Tibial artery (tissue), 4 donors: ENCODE measurements at places on chromosomes 3 and 15.

DNA sequence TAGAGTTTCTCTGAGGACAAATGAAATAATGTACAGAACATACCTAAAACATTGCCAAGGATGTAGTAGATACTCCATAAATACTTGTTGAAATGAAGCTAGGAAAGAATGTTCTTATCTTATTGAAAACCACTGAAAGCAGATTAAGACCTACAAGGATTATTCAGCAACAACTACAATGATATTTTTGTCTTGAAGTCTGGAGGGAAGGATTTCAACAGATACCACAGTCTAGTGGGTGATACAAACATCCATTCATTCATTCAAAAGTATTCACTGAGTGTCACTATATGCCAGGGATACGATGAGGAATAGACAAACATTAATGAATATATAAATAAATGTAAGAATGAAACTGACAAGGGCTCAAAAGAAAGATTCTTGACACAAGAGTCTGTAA, 74.7 kb upstream of the THBS1 start:
- DNase-seq, result no peak

DNA sequence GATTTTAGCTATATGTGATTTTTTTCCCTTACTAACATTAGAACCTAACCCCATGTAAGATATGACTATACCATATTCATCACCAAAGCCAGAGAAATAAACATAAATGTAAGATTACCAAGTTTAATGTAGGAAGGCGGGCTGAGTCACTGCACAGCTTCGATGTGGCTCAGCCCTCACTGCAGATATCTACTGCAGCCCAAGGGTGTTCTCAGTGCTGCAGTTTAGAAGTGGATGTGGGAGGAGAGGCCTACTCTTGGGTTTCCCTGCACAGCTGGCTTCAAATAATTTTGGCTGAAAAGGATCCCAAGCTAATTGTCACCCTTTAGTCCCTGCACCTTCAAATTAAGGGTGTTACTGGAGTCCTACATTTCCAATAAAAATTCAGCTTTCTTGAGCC, 9.3 kb downstream of the ARPP19 start:
- DNase-seq, result no peak

DNA sequence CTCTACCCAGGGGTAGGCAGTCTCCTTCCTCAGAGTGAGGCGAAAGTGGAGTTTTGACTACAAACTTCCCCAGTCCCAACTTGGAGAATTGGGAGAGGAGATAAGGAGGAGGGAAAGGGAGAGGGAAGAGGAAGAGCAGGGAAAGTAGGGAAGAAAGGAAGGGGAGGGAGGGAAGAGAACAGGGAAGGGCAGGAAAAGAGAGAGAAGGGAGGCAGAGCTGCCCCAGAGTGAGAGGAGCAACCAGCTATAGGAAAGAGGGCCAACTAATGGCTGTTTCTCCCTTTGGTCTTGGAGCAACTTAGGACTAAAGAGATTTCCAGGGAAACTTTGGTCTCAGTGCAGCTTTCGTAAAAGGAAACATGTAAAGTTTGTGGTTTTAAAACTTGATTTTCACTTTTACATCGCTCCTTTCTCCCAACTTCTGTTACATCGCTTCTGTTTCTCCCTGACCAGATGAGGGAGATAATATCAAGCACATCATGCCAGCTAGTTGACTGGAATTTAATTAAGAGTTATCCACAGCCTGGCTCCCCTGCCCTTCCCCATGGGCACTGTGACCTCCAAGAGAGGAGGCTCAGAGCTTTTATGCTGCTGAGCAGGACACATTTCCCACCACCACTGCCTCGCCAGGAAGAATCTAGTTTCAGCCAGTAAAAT, 1.4 kb downstream of the CA12 start:
- no peak for DNase-seq

- DNase-seq, result no peak
Observed at GRCh38 chr3:170867143-170867937, 2.7 kb downstream of the RPL22L1 start.

DNA sequence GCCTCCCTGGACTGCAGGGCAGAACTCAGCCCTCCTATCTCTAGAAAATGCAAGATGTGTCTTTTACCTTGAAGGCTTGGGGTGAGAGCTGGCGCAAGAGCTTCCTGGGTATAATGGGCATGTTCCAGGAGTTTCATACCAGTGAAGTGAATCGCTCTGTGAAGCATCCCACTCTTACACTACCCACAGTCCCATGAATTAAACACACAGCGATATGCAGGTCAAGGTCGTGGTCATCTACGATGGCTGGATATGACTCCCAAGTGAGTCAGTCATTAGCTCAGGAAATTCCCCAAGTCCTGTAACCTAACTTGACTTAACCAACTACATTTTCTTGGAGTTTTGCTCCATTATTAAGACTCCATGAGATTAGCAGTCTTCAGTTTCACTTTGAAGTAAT, 439.7 kb downstream of the NTRK3 start:
- DNase-seq, result no peak

GRCh38 chr3:70775257-70775656, 462.8 kb upstream of the MDFIC2 start:
- no peak for DNase-seq

DNA sequence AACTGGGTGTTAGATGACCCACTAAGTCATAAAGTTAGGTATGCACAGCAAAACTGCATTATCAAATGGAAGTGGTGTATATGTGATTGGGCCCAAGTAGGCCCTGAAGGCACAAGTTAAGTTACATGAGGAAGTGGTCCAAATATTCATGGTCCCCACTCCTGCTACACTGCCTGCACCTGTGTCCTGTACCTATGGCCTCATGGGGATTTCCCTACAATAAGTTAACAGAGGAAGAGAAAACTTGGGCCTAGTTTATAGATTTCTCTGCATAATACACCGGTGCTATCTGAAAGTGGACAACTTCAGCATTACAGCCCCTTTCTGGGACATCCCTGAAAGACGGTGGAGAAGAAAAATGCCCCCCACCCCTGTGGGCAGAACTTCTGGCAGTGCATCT, 41.5 kb downstream of the STRIT1 start:
- DNase-seq, result no peak

DNA sequence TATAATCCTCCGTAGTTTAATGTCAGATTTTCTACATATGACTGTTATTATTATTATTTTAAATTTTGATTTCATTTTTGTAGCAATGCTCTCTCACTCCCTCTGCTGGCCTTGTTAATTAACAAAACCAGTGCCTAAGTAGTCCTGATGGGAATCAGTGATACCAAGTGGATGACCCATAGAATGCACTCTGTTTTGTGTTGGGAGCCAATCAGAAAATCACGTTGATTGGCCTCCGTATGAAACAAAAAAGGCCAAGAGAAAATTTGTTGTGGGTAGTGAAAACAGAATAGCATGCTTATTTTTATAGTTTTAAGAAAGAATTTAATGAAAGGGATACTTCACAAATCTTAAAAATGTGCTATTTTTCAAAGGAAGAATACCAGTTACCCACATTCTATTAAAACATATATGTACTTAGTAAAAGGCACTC, 34.4 kb upstream of the MEIS2 start:
- DNase-seq, result no peak

DNA sequence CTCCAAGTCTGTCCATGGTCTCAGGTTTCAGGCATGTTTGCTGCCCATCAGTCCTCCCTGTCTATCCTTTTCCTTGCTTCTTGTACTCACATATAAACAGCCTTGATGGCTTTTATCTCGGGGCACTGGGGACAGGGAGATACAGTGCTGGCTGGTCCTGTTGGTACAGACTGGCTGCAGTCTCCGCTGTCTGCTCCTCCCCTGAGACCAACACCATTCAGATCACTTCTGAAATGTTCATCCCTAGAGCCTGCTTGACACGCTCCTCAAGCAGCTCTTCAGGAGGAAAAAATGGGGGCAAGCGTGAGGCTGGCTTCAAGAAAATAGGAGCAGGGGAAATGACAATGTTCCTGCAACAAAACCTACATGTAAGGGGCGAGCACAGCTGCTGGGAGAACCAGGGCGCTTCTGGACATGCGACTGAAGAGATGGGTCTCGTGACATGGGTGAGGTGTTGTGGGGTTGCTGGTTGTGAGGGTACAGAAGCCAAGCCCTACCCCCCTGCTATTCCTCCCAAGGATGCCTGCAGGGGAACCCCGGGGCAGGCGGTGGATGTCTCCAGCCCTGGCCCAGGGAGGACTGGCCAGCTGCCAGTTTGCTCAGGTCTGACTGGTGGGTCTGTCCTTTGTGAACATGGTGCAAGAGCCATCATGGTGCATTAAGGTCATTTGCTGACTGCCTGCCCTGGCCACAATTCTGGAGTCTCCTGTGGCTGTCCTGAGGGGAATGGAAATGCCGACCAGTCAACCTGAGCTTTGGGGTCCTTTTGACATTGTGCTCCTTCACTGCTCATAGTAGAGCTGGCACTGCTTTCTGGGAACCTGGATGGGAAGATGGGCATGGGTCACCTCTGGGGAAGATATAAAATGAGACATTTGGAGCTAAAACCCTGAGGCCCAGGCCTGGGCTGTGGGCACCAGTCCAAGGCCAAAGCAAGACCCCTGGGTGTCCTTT, 40.1 kb downstream of the KY start:
- DNase-seq, result no peak

- DNase-seq, result no peak
Observed at GRCh38 chr3:46380471-46381221, 9.9 kb downstream of the CCR5 start.

GRCh38 chr3:72627271-72627670, 221.0 kb downstream of the SHQ1 start:
- DNase-seq, result no peak

GRCh38 chr15:51192521-51193280, 98.0 kb upstream of the TNFAIP8L3 start:
- DNase-seq, result peak; percentile 95

GRCh38 chr3:147354623-147355022, 51.7 kb downstream of the ZIC4 start:
- no peak for DNase-seq

DNA sequence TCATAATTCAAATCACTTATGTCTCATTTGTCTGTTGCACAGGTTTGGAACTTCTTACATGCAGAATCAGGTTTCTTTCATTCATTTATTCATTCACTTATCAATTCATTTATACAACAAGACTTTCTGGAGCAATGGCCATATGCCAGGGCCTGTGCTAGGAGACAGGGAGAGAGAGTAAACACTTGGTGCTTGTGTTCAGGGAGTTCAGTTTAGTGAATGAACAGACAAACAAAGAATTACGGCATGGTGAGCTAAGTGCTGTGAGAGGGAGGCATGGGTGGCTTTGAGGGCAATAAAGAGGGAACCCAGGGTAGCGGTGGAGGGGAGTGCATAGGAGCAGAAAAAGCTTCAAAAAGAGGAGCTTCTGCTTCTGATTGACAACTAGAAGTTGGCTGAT, 8.5 kb upstream of the IREB2 start:
- no peak for DNase-seq

DNA sequence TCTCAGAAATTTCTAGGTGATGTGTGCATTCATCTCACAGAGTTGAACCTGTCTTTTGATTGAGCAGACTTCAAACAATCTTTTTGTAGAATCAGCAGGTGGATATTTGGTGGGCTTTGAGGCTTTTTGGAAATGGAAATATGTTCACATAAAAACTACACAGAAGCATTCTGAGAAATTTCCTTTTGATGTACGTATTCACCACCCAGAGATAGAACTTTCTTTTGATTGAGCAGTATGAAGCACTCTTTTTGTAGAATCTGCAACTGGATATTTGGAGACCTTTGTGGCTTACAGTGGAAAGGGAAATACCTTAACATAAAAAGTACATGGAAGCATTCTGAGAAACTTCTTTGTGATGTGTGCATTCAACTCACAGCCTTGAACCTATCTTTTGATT, 3515.0 kb downstream of the GOLGA6L6 start:
- DNase-seq, result no peak
